ENCODE measurements at places on chromosomes 7 and 10.

DNA sequence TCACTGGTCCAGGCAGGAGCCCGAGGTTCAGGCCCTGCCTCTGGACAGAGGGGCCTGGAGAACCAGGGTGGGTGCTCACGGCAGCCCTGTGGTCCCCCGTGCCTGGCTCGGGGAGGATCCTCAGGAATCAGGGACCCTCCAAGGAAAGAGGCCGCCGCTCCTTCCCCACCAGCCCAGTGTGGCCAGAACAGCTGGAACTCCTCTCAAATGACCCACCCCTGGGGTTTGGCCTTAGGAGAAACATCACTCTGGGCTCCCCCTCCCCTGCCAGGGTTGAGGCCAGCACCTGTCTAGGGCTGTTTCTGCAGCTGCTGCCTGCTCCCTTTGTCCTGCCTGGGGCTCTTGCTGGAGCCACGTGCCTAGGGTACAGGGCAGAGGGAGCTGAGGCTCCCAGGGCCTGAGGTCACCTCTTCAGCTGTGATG lies 161.0 kb downstream of the RNF216 start:
- DNase-seq = no peak

DNA sequence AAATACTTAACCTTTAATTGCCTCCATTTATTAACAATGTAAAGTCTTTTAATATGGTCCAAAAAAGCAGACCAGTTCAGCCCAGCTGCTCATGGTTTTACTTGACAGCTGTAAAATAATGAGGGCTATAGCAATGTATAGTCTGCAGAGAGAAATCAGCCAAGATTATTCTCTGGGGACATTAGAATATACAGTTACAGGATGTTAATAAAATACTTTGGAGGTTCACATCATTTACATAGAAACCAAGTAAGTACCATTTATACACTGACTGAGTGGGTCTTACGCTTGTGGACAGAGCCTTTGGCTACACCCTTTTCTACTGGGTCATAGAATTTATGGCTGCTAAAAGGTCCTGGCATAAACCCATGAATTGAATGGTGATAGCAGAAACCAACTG lies 340.7 kb upstream of the CELF2 start:
- DNase-seq = no peak

- no peak for DNase-seq
Measured at GRCh38 chr7:44315301-44315903, 10.0 kb downstream of the CAMK2B start.

DNA sequence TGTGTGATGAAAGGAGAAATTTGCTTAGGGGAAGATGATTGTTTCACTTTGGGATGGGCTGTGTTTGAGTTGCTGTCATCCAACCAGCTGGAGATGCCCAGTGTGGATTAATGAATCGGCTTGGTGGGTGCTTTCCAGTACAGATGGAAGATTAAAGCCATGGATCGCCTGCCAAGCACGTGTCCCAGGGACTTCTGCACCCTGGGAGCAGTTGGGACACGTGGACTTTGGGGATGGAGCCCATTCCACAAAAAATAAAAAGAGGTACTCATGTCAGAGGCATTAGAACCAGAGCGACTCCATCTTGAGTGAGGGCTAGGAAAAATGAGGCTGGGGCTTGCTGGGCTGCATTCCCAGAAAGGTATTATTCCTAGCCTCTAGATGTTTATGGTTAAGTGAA lies 29.3 kb upstream of the PRLHR start:
- no peak for DNase-seq

All from activated naive CD4-positive, alpha-beta T cell treated with anti-CD3 and anti-CD28 coated beads, Interleukin-2, amount 50 U/mL, for 16 hours (primary cell).